ENCODE measurements at places on chromosomes 12 and 14.
A peak's percentile ranks its signal among the peaks of the same experiment; 100 is the strongest.

DNA sequence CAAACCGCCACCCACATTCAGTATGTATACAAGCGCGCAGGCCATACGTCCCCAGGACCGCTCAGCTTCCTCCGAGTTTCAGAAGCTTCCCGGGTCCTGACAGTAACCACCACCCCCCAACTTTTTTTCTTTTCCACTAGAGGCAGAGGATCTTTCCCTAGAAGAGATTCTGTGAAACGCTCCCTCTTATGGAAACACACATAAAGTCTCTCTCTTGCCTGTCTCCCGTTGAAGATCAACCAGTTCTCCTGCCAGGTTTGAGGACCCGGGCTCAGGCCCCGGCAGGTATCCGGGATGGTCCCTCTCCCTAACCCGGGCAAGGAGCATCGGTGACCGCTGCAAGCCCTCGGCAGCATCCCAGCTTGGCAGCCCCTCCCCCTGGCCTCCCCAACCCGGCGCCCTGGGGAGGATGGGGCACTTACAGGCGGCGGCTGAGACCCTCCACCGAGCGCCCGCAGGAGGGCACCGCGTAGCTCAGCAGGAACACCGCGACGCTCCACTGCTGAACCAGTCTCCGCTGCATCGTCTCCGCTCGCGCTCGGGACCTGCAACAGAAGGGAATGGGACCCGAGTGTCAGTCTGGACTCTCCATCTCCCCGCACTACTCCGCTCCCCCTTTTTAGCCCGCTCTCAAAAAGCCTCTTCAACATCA lies 3.4 kb downstream of the PTHLH start:
- DNase-seq = no peak

- peak; percentile 79 for DNase-seq
Observed at GRCh38 chr14:68795597-68796417, 2.9 kb upstream of the ZFP36L1 start.

DNA sequence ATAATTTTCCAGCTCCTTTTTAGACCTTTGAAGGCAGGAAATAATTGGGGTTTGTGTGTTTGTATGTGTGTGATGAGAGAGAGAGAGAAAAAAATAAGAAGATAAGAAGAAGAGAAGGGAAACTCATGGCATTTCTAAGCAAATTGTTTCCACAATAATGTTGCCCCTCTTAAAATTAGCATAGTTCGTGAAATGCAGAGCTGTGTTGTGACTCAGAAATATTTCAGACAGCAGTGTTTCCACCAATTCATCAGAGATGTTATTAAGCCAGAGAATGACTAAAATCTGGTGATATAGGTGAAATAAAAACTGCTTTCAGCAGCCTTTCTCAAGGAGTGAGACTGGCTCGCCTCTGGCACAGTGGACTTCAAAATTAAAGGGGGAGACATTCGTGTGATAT lies 65.9 kb upstream of the ARHGAP5 start:
- DNase-seq = peak; percentile 13

GRCh38 chr12:30243426-30243825 lies 452.2 kb downstream of the IPO8 start:
- no peak for DNase-seq

GRCh38 chr12:450438-450837 lies 9.3 kb upstream of the B4GALNT3 start:
- no peak for DNase-seq

GRCh38 chr12:583251-583869 lies 79.9 kb downstream of the NINJ2 start:
- DNase-seq = no peak

DNA sequence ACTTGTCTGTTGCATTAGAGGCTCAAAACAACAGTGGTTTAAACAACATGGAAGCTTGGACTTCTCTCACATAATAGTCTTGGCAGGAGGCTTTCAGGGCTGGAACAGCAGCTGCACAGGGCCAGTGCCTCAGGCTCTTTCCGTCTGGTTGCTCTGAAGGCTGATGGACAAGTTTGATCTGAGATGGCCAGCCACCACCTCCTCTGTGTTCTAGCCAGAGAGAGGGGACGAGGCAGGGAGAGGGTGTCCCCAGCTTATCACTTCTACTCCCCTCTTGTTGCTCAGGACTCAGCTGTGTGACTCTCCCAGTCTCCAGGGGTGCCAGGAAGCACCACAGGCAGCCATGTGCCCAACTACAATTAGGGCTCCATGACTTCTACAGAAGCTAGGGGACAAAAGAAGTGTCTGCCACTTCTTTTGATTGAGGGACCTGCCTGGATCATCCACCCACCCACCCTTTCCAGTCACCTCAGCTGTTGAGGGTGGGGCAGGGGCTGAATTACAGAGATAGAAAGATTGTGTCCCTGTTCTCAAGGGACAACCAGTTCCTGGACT lies 46.6 kb downstream of the SMIM41 start:
- DNase-seq = no peak

GRCh38 chr12:71504476-71504875 lies 64.9 kb downstream of the LGR5 start:
- DNase-seq = peak; percentile 1

DNA sequence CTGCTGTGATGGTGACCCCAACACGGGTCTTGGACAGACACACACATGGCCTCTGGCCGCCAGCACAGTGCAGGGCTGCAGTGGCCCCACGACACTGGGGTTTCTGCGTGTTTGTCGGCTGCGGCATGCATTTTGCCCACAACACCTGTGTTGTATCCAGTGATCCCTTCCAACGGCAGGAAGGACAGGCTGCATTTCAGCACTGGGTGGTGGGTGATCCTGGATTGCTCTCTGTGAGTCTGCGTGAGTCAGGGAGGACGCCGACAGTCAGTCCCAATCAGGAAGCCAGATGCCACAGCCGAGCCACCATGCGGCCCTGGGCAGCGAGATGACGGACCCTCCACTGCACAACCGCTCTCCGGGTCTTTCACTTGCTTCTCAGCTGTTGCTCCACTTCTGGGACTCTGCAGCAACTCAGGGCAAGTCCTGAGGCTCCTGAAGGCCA lies 20.6 kb downstream of the LRTM2 start:
- no peak for DNase-seq

DNA sequence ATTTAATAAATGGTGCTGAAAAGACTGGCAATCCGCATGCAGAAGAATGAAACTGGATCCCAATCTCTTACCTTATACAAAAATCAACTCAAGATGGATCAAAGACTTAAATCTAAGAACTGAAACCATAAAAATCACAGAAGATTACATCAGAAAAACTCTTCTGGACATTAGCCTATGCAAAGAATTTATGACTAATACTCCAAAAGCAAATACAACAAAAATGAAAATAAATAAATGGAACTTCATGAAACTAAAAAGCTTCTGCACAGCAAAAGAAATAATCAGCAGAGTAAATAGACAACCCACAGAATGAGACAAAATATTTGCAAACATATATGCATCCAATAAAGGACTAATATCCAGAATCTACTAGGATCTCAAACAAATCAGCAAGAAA lies 14.3 kb upstream of the CLEC1A start:
- DNase-seq = no peak

GRCh38 chr12:99712281-99712680 lies 64.7 kb downstream of the GARIN6 start:
- no peak for DNase-seq
